Mononuclear cell (primary cell): ENCODE measurements at places on chromosomes 16 and 17. TPM values are rescaled to one million over a fixed set of nuclear protein-coding genes. Genes with fewer than 3 reads are reported as not detected.

Gene SKAP1
- 40.1 TPM for total RNA-seq

Gene KCTD19
- under 0.01 TPM for total RNA-seq

Gene VAMP2
- total RNA-seq, result 40.3 TPM

Gene LRRC46
- not detected for total RNA-seq

Gene MAP3K14
- total RNA-seq, result 17.4 TPM

Gene EPX
- under 0.01 TPM for total RNA-seq
